NCI-H774 (cell line): ENCODE measurements at places on chromosomes 12 and 14.

GRCh38 chr12:8589679-8590078 lies 23.0 kb downstream of the AICDA start:
- DNase-seq: no peak

DNA sequence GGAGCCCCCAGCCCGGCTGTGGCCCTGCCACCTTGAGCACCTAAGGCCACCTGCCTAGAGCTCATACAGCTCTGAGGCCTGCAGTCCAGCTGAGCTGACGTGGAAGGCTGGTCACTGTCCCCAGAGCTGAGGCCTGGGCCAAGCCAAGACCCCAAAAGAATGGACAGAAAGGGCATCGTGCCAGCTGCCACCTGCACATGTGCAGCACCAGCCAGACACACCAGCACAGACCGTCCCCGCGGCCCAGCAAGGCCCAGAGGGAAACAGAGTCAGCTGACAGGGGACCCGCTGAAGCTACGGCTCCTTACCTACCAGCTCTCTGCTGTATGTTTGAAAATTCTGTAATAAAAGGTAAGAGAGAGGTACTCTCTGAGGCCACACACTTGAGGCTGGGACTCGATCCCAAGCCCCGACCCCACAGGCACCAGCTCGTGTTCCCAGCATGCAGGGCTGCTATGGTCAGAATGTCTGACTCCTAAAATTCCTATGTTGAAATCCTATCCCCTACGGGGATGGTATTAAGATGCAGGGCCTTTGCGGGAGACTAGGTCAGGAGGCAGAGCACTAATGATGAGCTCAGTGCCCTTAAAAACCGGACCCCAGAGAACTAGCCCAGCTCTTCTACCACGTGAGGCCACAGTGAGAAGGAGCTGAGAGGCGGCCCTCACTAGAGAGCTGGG lies 25.4 kb downstream of the BRF1 start:
- DNase-seq: no peak

GRCh38 chr12:5817246-5817645 lies 127.8 kb downstream of the ANO2 start:
- no peak for DNase-seq

DNA sequence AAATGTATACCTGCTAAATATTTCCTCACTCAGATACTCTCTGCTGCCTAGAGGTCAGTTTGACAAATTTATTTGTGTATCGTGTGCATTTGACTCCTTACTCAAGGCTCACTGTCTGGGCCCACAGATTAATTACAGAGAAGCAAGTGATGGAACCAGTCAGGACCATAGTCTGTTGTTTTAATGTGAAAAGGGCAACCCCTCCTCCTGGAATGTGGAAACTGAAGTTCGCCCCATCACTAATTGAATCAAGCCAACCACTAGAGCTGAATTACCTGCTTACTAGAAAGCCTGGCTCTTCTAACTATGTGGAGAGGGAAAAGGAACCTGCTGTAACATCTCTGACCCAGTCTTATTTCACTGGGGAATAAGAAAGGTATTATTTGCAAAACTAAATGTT lies 199.9 kb upstream of the KRR1 start:
- DNase-seq: no peak

DNA sequence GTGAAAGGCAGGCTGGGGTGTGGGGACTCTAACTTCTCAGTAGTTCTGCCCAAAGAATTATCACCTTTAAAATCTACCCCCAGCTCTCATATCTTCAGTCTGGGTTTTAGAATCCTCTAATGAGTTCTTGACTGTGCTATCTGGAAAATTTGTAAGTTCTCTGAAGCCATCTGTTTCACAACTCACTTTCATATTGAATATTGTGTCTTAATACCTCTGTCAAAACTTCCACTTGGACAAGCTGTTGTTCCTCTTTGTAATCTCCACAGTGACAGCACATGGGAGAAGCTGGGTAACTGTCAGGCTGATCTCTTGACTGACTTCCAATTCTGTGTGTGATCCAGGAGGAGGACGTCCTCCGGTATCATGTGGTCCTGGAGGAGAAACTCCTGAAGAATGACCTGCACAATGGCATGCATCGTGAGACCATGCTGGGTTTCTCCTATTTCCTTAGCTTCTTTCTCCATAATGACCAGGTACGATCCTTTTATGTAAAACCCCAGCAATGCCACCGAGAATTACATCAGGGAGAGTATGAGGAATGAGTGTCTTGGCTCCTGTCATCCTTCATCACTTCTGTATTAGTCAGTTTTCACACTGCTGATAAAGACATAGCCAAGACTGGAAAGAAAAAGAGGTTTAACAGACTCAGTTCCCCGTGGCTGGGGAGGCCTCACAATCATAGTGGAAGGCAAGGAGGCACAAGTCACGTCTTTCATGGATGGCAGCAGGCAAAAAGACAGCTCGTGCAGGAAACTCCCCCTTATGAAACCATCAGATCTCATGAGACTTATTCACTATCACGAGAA lies 111.9 kb downstream of the STAB2 start:
- DNase-seq: no peak

- no peak for DNase-seq
Measured at GRCh38 chr12:18992336-18992735, 137.2 kb upstream of the PLEKHA5 start.

DNA sequence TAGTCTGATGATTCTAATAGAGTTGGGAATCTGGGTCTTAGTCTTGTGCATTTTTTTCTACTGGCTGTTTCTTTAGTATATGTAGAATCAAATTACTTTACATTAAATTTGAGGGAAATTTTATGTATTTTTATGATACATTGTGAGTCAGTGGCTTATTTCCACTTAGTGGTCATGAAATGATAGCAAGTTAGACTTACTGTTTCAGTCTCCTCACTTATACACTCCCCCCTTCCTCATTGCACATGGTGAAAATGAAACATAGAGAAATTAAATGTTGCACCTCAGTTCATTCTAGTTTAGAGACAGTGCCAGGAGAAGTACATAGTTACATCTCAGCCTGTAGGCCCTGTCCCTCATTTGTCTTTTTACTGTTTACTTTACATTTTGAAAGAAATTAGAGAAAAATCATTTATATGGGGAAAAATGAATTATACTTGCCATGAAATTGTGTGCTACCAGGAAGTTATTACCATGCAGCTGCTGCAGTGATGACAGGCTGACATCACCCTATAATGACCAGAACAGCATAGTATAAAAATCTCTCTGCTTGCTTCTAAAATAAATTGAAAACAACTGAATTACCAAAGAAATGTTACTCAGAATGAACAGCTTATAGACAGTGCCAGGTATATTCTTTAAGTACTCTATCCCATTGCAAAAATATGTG lies 113.2 kb downstream of the TRMT5 start:
- no peak for DNase-seq

GRCh38 chr12:119006746-119007145 lies 25.4 kb downstream of the SRRM4 start:
- DNase-seq: no peak
